ENCODE measurements at places on chromosomes 7 and 10. TPM values are rescaled to one million over a fixed set of nuclear protein-coding genes. Genes with fewer than 3 reads are reported as not detected.

GRCh38 chr7:134920026-134920753, 66.1 kb upstream of the AGBL3 start:
- H3K4me1 ChIP-seq: peaks cover 16% of the 10 kb centered on the region
- no peak overlapping the region for H3K4me3 ChIP-seq
- H3K27ac ChIP-seq: no peak overlapping the region
- DNase-seq: no peak

GRCh38 chr7:3657206-3657605, 356.2 kb downstream of the SDK1 start:
- no peak overlapping the region for H3K4me3 ChIP-seq
- H3K27ac ChIP-seq: no peak overlapping the region
- H3K36me3 ChIP-seq: no peaks in the 10 kb centered on the region
- no peak for DNase-seq

DNA sequence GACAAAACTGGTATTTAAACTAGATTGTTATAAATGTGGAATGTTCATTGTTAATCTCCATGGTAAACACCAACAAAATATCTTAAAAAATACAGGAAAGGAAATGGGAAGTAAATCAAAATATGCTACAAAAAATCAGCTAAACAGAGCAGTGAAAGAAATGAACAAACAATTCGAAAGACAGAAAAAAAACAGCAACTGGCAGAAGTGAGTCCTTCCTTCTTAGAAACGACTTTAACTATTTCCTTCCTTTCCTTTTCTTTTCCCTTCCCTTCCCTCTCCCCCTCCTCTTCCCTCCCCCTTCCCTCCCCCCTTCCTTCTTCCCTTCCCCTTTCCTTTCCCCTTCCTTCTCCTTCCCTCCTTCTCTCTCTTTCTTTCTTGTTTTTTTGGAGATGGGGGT, 12.8 kb downstream of the ZNF248 start:
- H3K27me3 ChIP-seq: no peaks in the 10 kb centered on the region
- no peaks in the 10 kb centered on the region for H3K4me1 ChIP-seq
- H3K4me3 ChIP-seq: no peak overlapping the region
- H3K36me3 ChIP-seq: no peaks in the 10 kb centered on the region
- DNase-seq: no peak
- no peak overlapping the region for H3K27ac ChIP-seq

- H3K27me3 ChIP-seq: no peaks in the 10 kb centered on the region
- H3K27ac ChIP-seq: peak overlapping the region; percentile 81
- peaks cover 4% of the 10 kb centered on the region for H3K4me1 ChIP-seq
- no peak for DNase-seq
Observed at GRCh38 chr7:44313016-44313415, 12.4 kb downstream of the CAMK2B start.

GRCh38 chr7:142646386-142647140, 102.7 kb upstream of the PRSS1 start:
- H3K4me1 ChIP-seq: no peaks in the 10 kb centered on the region
- no peaks in the 10 kb centered on the region for H3K27me3 ChIP-seq
- H3K36me3 ChIP-seq: no peaks in the 10 kb centered on the region
- DNase-seq: no peak

- no peak for DNase-seq
- H3K4me1 ChIP-seq: no peaks in the 10 kb centered on the region
- H3K27me3 ChIP-seq: no peaks in the 10 kb centered on the region
- H3K4me3 ChIP-seq: no peak overlapping the region
- H3K36me3 ChIP-seq: no peaks in the 10 kb centered on the region
- H3K27ac ChIP-seq: no peak overlapping the region
Observed at GRCh38 chr10:14466257-14466656, 135.5 kb upstream of the FRMD4A start.

DNA sequence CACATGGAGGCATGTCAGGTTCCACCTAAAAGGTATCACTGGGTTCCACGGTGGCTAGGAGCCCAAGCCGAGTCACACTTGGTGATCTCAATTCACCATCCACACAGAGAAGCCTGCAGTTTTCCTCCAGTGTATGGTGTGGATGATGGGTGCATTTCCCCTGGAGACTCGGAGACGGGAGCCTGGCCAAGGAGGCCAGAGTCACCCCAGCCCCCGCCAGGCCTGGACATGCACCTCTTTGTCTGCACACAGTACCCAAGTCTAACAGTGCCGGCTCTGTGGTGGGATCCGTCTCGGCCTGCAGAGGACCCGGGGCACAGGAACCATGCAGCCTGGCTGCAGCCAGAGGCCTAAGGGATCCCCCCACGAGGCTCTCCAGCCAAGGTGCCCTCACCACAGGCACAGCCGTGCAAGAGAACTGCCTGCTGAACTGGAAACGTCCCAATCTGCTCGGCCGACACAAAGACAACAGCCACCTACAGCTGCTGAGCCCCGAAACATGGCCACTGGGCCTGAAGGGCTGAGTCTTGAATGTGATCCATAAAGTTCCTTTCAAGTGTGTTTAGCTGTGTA, 75.2 kb downstream of the DIP2C start:
- H3K4me1 ChIP-seq: peaks cover 29% of the 10 kb centered on the region
- no peaks in the 10 kb centered on the region for H3K27me3 ChIP-seq
- peak overlapping the region; percentile 23 for H3K27ac ChIP-seq
- no peaks in the 10 kb centered on the region for H3K36me3 ChIP-seq
- DNase-seq: no peak

DNA sequence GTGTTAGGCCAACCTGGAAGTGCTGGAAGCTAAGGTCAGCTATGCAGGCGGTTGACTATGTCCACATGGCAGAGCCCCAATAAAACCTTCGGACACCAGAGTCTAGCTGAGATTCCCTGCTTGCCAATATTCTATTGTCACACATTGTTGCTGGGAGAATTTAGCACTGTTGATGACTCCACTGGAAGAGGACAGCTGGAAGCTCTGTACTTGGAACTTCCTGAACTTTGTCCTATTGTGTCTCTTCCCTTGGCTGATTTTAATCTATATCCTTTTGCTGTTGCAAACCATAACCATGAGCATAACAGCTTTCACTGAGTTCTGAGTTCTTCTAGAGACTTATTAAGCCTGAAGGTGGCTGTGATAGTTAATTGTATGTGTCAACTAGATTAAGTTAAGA, 12.0 kb downstream of the XRCC2 start:
- H3K36me3 ChIP-seq: no peaks in the 10 kb centered on the region
- H3K27ac ChIP-seq: no peak overlapping the region
- H3K27me3 ChIP-seq: no peaks in the 10 kb centered on the region
- no peak overlapping the region for H3K4me3 ChIP-seq
- no peak for DNase-seq

GRCh38 chr7:122532406-122533269, 166.3 kb downstream of the RNF133 start:
- no peaks in the 10 kb centered on the region for H3K36me3 ChIP-seq
- H3K4me1 ChIP-seq: no peaks in the 10 kb centered on the region
- no peak overlapping the region for H3K27ac ChIP-seq
- no peaks in the 10 kb centered on the region for H3K27me3 ChIP-seq
- no peak for DNase-seq

DNA sequence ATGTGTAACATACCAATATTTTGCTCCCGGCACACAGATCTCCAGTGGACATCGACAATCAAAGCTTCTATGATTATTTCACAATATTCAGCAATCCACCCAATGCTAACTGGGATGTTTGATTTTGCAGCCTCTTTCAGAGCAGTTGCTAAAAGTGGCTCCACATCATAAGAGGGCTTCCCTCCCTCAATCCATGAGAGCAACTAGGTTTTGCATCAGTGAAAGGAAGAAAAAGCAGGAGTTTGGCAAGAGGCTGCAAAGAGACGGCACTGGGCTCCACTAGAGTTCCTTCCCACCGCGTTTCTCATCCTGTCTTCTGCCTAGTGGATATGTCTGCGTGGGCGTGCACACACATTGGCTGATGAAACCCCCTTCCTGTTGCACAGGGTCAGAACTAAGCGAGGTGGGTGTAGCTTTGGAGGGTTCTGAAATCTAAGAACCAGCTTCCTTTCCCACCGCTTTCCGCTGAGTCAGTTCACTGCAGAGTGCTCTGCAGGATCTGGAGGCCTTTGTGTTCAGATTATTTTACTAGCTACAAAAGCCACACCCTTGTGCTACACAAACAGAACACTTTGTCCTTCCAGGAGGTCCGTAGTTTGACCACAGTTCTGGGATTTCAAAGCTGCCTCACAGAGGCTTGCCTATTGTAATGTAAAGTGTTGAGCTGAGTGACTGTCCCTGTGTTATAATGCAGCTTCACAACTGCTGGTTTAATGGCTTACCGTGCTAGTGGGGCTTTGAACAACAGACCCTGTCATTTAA, 28.1 kb downstream of the ARL4A start:
- H3K4me1 ChIP-seq: peaks cover 29% of the 10 kb centered on the region
- H3K36me3 ChIP-seq: no peaks in the 10 kb centered on the region
- peak overlapping the region; percentile 80 for H3K27ac ChIP-seq
- no peak overlapping the region for H3K4me3 ChIP-seq
- H3K27me3 ChIP-seq: no peaks in the 10 kb centered on the region

GRCh38 chr10:33878238-33878786, 543.8 kb upstream of the NRP1 start:
- no peaks in the 10 kb centered on the region for H3K27me3 ChIP-seq
- DNase-seq: no peak
- H3K4me1 ChIP-seq: no peaks in the 10 kb centered on the region
- no peak overlapping the region for H3K4me3 ChIP-seq
- H3K36me3 ChIP-seq: no peaks in the 10 kb centered on the region

DNA sequence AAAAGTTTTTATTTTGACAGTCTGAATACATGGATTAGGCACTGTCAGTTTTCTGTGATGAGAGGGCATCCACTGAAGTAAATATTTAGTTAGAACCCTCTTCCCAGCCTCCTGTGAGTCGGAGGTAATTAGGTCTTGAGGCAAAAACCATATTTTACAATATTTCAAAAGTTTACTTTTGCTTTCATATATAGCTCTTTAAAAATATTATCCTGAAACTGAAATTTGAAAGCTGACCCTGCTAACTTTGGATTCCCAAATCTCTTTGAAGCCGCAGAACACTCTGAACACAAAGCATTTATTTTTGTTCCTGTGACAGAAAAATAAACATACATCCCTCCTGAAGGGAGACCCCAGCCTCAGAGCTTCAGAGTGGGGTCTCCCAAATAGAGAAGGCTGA, 317.4 kb downstream of the KIF20B start:
- no peaks in the 10 kb centered on the region for H3K27me3 ChIP-seq
- DNase-seq: no peak
- H3K4me1 ChIP-seq: no peaks in the 10 kb centered on the region
- no peak overlapping the region for H3K27ac ChIP-seq
- H3K4me3 ChIP-seq: no peak overlapping the region
- H3K36me3 ChIP-seq: no peaks in the 10 kb centered on the region

DNA sequence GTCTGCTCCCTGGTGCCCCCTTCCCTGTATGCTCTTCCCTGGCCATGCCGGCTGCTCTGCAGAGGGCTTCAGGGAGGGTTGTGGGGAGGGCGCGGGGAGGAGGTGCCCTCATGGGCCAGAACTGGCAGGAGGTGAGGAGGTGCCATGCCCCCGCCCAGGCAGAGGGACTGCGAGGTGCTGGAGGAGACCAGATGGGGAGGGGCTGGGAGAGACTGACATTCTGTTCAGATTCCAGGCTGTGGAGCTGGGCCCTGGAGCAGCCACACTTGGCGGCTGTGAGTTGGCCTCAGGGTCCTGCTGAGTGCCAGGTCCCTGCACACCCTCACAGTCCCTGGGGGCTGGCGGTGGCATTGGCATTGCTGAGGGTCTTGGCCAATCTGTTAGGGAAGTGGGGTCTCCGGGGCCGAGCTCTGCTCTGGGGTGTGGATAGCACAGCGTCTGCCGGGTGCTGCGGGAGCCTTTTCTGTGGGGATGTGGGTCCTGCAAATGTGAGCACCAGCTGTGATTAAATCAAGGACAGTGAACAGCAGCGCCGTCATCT, 25.4 kb downstream of the INPP5A start:
- H3K4me1 ChIP-seq: peaks cover 13% of the 10 kb centered on the region
- DNase-seq: no peak
- no peaks in the 10 kb centered on the region for H3K36me3 ChIP-seq
- H3K27ac ChIP-seq: no peak overlapping the region

DNA sequence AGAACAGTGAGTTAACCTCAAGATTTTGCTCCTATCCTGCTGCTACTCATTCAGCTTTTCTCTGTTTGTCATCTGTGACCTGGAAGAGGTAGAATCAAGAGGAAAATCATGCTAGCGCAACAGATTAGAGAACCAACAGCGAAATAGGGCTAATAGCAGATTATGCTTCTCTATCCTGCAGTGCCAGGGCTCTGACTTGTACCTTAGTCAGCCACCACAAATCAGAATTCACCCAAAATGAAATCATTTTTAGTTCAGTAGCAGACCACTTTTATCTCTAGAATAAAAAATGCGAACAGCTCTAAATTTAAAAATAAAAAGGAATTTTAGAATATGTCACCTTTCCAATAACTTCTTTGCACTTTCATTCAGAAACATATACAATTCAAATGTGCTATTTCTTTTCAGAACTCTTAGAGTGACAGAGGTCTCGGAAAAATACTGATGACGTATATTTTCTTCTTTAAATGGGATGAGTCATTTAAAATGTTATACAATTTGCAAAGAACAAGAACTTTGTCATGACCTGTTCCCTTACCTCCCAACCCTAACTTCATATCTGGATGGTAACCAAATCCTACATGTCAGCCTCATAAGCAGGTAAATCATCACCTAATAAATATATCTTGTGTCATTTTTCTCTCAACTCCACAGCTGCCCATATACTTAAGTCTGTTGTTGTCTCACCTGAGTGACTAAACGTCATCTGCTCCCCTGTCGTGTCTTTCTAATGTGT, 896.4 kb downstream of the PCDH15 start:
- H3K27ac ChIP-seq: no peak overlapping the region
- no peaks in the 10 kb centered on the region for H3K36me3 ChIP-seq
- DNase-seq: no peak
- no peak overlapping the region for H3K4me3 ChIP-seq

- no peak overlapping the region for H3K27ac ChIP-seq
- H3K36me3 ChIP-seq: no peaks in the 10 kb centered on the region
- DNase-seq: peak; percentile 75
- no peaks in the 10 kb centered on the region for H3K4me1 ChIP-seq
Observed at GRCh38 chr10:76984559-76985443, 652.8 kb downstream of the KCNMA1 start.

DNA sequence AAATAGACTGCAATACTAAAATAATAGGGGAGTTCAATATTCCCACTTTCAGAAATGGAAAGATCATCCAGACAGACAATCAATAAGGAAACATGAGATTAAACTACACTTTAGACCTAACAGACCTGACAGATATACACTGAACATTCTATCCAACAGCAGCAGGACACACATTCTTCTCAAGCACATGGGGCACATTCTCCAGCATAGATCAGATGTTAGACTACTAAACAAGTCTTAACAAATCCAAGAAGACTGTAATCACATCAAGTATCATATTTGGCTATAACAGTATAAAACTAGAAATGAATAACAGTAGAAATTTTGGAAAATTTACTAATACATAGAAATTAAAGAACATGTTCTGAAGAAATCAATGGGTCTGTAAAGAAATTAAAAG, 458.9 kb upstream of the ANKRD30A start:
- DNase-seq: no peak
- H3K4me1 ChIP-seq: no peaks in the 10 kb centered on the region
- H3K27ac ChIP-seq: no peak overlapping the region
- no peaks in the 10 kb centered on the region for H3K27me3 ChIP-seq
- H3K4me3 ChIP-seq: no peak overlapping the region

NUTM2A gene
- polyA plus RNA-seq: 3.8 TPM

SEMA3D gene
- polyA plus RNA-seq: 0.10 TPM

ADIRF gene
- 86.1 TPM for polyA plus RNA-seq

TMEM273 gene
- 19.5 TPM for polyA plus RNA-seq

ENTPD1 gene
- 4.1 TPM for polyA plus RNA-seq

CDCA7L gene
- polyA plus RNA-seq: 18.1 TPM

CYP2C18 gene
- 0.03 TPM for polyA plus RNA-seq

CCDC201 gene
- not detected for polyA plus RNA-seq

MUC12 gene
- polyA plus RNA-seq: 0.19 TPM

Data from heart left ventricle (tissue), 16 donors.